ENCODE measurements at places on chromosomes 4 and X. TPM values are rescaled to one million over a fixed set of nuclear protein-coding genes. Genes with fewer than 3 reads are reported as not detected.

AMBN gene
- not detected for total RNA-seq

DNA sequence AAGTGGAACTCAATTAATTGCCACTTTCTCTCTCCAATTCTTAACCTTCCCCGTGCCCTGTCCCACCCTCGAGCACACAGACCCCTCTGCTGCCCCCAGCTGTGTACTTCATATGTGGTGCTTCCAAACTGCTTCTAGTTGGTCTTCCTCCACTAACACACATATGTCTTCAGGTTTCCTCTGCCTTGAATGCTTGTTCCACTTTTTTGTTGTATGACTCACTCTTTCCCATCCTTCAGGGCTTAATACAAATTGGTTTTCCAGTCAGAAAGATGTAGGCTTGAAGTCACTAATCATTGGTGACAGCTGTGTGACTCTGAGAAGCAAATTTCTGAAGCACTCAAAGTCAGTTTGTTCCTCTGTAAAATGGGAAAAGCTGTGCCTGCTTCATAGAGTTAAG, 30.6 kb downstream of the TRIM2 start:
- DNase-seq, result no peak
- H3K36me3 ChIP-seq, result no peaks in the 10 kb centered on the region
- H3K4me3 ChIP-seq, result no peak overlapping the region
- H3K27ac ChIP-seq, result no peak overlapping the region
- H3K4me1 ChIP-seq, result peaks cover 19% of the 10 kb centered on the region
- H3K27me3 ChIP-seq, result peaks cover 11% of the 10 kb centered on the region

GPRIN3 gene
- total RNA-seq, result 19.9 TPM

- no peaks in the 10 kb centered on the region for H3K36me3 ChIP-seq
- H3K4me1 ChIP-seq, result no peaks in the 10 kb centered on the region
- no peak overlapping the region for H3K4me3 ChIP-seq
- no peak for DNase-seq
Measured at GRCh38 chrX:16082470-16083085, 40.8 kb upstream of the GRPR start.

MSX1 gene
- not detected for total RNA-seq

NKRF gene
- 15.9 TPM for total RNA-seq

- DNase-seq, result no peak
- no peak overlapping the region for H3K4me3 ChIP-seq
- H3K36me3 ChIP-seq, result no peaks in the 10 kb centered on the region
Measured at GRCh38 chr4:182582245-182582644, 334.9 kb downstream of the DCTD start.

DNA sequence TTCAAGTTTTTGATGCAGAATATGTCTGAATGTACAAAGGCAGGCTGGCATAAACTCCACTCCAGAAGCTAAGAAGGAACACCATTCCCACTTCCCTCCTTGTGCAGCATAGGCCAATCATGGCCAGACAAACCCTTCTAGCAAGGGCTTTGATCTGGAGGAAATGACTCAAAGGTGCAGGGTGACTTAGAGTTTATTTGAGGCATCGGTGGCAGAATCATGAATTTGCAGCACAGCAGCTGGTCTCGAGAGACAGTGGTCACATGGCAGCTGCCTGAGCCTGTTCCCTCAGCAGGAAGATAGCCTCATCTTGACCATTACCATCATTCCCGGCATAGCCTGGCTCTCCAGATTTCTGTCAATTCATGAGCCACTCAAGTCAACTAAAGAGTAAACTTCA, 154.5 kb downstream of the ATP10D start:
- H3K4me3 ChIP-seq, result no peak overlapping the region
- H3K4me1 ChIP-seq, result no peaks in the 10 kb centered on the region
- peaks cover 2% of the 10 kb centered on the region for H3K36me3 ChIP-seq
- DNase-seq, result no peak

DNA sequence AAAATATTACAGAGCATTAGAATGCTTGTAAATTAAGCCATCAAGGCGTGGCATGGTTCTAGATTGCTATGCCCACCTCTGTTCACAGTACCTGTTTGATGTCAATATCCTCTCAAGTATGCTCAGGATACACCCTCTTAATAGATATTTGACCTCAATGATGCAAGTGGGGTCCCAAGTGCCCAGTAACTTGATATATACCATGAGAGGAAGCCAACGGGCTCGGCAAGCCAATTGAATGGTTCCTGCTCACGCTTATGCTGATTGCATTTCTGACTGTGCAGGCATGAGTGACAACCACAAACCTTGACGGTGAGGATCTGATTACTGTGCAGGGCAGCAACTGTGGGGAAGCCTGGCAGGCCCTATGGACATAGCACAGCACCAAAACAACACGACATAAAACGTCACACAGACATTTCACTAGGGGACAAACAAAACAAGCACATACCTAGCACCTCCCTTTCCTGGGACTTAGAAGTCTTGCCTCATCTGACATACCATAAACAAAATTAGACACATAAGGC, 179.1 kb upstream of the ETNPPL start:
- H3K27ac ChIP-seq, result no peak overlapping the region
- H3K4me1 ChIP-seq, result no peaks in the 10 kb centered on the region
- no peaks in the 10 kb centered on the region for H3K27me3 ChIP-seq
- no peaks in the 10 kb centered on the region for H3K36me3 ChIP-seq

DNA sequence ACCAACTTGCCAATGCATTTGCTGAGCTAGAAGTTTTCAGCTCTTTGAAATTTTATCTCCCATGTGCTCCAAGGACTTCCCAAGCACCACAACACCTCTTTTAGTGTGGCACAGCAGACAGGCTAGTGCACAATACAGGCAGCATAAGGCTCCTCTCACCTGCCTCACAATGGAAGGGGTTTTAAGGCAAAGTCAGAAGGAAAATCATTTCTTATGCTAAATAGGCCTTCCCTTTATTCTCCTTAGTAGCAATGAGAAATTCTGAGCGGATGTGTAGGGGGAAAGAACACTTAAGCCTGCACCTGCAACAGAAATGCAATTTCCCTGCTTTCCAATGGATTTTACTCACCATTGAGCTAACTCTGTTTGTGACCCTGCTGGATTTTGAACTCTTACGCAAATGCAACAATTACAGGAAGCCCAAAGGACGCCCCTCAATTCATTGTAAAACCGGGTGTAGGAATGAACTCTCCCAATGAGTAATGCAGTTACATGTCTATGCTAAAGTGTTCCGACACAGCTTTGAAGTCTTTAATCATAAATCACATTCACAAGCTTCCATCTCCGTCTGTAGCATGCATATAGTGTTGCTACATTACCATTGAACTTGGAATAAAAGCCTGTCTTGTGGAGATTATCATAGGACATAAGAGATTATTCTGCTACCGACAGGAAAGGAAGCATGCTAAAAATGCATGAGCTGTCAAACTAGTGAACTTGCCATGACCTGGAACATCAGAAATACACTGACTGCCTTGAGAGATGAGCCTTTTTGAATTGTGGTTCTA, 1084.9 kb downstream of the RPA4 start:
- no peaks in the 10 kb centered on the region for H3K36me3 ChIP-seq
- H3K4me1 ChIP-seq, result no peaks in the 10 kb centered on the region
- no peak overlapping the region for H3K27ac ChIP-seq
- DNase-seq, result no peak

CENPVL1 gene
- total RNA-seq, result not detected

- no peaks in the 10 kb centered on the region for H3K27me3 ChIP-seq
- DNase-seq, result no peak
- H3K36me3 ChIP-seq, result no peaks in the 10 kb centered on the region
- no peak overlapping the region for H3K4me3 ChIP-seq
- no peaks in the 10 kb centered on the region for H3K4me1 ChIP-seq
- H3K27ac ChIP-seq, result no peak overlapping the region
Measured at GRCh38 chr4:24335616-24336015, 248.7 kb downstream of the DHX15 start.

GRCh38 chr4:79022529-79022928, 83.3 kb upstream of the PAQR3 start:
- no peak for DNase-seq
- no peaks in the 10 kb centered on the region for H3K36me3 ChIP-seq
- H3K4me1 ChIP-seq, result no peaks in the 10 kb centered on the region
- no peak overlapping the region for H3K4me3 ChIP-seq
- no peak overlapping the region for H3K27ac ChIP-seq

- DNase-seq, result no peak
- no peaks in the 10 kb centered on the region for H3K36me3 ChIP-seq
- no peak overlapping the region for H3K4me3 ChIP-seq
- H3K4me1 ChIP-seq, result no peaks in the 10 kb centered on the region
Measured at GRCh38 chrX:54213603-54214002, 30.5 kb upstream of the FAM120C start.

GRCh38 chr4:120198411-120198810, 131.8 kb upstream of the MAD2L1 start:
- no peaks in the 10 kb centered on the region for H3K27me3 ChIP-seq
- DNase-seq, result no peak
- H3K36me3 ChIP-seq, result no peaks in the 10 kb centered on the region
- H3K27ac ChIP-seq, result no peak overlapping the region
- no peaks in the 10 kb centered on the region for H3K4me1 ChIP-seq

GRCh38 chr4:36363024-36363423, 81.6 kb downstream of the DTHD1 start:
- H3K4me3 ChIP-seq, result no peak overlapping the region
- DNase-seq, result no peak
- H3K27ac ChIP-seq, result no peak overlapping the region
- no peaks in the 10 kb centered on the region for H3K4me1 ChIP-seq
- no peaks in the 10 kb centered on the region for H3K36me3 ChIP-seq

RADX gene
- total RNA-seq, result 9.2 TPM

GRCh38 chr4:8081621-8082516, 76.7 kb downstream of the ABLIM2 start:
- no peaks in the 10 kb centered on the region for H3K36me3 ChIP-seq
- no peaks in the 10 kb centered on the region for H3K27me3 ChIP-seq
- H3K4me3 ChIP-seq, result no peak overlapping the region
- H3K4me1 ChIP-seq, result no peaks in the 10 kb centered on the region
- DNase-seq, result no peak

DNA sequence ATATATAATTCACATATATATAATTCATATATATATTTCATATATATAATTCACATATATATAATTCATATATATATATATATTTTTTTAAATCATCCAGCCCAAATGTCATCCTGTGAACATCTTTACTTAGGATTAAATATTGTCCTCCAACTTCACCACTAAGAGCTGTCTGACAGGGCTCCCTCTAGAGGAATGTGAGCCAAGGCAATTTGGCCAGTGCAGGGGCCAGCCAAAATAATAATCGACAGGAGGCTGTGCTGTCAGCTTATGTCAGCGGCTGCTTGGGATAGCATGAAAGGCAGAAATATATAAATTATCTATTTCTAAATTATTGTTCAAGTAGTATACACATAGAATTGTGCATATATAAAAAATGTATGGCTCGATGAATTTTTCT, 29.5 kb downstream of the EGFL6 start:
- DNase-seq, result no peak
- H3K27me3 ChIP-seq, result peaks cover 43% of the 10 kb centered on the region
- H3K27ac ChIP-seq, result no peak overlapping the region
- no peaks in the 10 kb centered on the region for H3K36me3 ChIP-seq
- no peaks in the 10 kb centered on the region for H3K4me1 ChIP-seq

GRCh38 chr4:39469429-39470077, 10.7 kb downstream of the LIAS start:
- peaks cover 19% of the 10 kb centered on the region for H3K4me1 ChIP-seq
- H3K4me3 ChIP-seq, result no peak overlapping the region
- peak overlapping the region; percentile 24 for H3K27ac ChIP-seq
- DNase-seq, result no peak
- peaks cover 10% of the 10 kb centered on the region for H3K36me3 ChIP-seq

COX7B2 gene
- total RNA-seq, result not detected

DMRTC1B gene
- total RNA-seq, result 0.38 TPM

- no peak overlapping the region for H3K4me3 ChIP-seq
- no peaks in the 10 kb centered on the region for H3K4me1 ChIP-seq
- no peak overlapping the region for H3K27ac ChIP-seq
Measured at GRCh38 chrX:23403849-23404248, 69.2 kb downstream of the PTCHD1 start.

- H3K27ac ChIP-seq, result no peak overlapping the region
- peaks cover 4% of the 10 kb centered on the region for H3K36me3 ChIP-seq
- H3K27me3 ChIP-seq, result peaks cover 25% of the 10 kb centered on the region
- H3K4me3 ChIP-seq, result peak overlapping the region; percentile 95
- DNase-seq, result no peak
Measured at GRCh38 chr4:147733716-147734344, 1.9 kb downstream of the ARHGAP10 start.

MUC7 gene
- total RNA-seq, result not detected

SPANXB1 gene
- total RNA-seq, result not detected

DNA sequence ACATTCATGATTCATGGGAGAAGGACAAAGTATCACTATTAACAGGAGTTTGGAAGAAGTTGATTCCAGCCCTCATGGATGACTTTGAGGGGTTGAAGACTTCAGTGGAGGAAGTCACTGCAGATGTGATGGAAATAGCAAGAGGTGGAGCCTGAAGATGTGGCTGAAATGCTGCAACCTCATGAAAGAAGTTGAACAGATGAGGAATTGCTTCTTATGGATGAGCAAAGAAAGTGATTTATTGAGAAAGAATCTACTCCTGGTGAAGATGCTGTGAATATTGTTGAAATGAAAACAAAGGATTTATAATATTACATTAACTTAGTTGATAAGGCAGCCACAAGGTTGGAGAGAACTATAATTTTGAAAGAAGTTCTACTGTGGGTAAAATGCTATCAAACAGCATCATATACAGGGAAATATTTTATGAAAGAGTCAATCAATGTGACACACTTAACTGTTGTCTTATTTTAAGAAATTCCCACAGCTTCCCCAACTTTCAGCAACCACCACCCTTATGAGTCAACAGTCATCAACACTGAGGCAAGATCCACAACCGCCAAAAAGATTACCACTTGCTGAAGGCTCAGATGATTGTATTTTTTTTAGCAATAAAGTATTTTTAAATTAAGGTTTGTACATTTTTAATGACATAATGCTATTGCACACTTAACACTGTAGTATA, 302.6 kb downstream of the CBLL2 start:
- no peaks in the 10 kb centered on the region for H3K36me3 ChIP-seq
- DNase-seq, result no peak
- no peaks in the 10 kb centered on the region for H3K27me3 ChIP-seq
- no peaks in the 10 kb centered on the region for H3K4me1 ChIP-seq

DNA sequence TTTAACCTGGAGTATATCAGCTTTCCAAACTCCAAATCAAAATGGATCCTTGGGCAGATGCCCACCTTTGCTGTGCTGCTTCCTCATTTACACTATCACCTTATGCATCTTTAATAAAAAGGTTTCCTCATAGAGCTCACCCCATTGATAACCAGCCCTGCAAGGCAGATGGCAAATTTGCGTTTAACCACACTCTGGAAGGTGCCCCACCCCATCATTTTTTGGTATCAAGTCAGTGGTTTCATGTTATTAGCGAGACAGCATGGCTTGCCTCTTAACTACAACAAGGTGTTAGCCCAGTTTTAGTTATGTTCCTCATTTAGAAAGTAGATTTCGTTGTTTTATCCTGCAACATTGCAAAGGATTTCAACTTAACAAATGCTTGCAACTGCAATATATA, 214.0 kb upstream of the WDFY3 start:
- H3K27me3 ChIP-seq, result no peaks in the 10 kb centered on the region
- H3K27ac ChIP-seq, result no peak overlapping the region
- H3K4me3 ChIP-seq, result no peak overlapping the region

GRCh38 chr4:78613522-78614321, 62.2 kb downstream of the ANXA3 start:
- no peaks in the 10 kb centered on the region for H3K27me3 ChIP-seq
- peaks cover 54% of the 10 kb centered on the region for H3K4me1 ChIP-seq
- no peak for DNase-seq

- peaks cover 13% of the 10 kb centered on the region for H3K36me3 ChIP-seq
- no peak for DNase-seq
- H3K27me3 ChIP-seq, result no peaks in the 10 kb centered on the region
- peaks cover 57% of the 10 kb centered on the region for H3K4me1 ChIP-seq
- H3K27ac ChIP-seq, result peak overlapping the region; percentile 14
Measured at GRCh38 chr4:98501383-98501782, 157.0 kb downstream of the TSPAN5 start.

TLR1 gene
- 1.9 TPM for total RNA-seq

GRCh38 chr4:57100979-57101651, 9.1 kb downstream of the IGFBP7 start:
- no peaks in the 10 kb centered on the region for H3K4me1 ChIP-seq
- H3K4me3 ChIP-seq, result no peak overlapping the region
- peaks cover 6% of the 10 kb centered on the region for H3K27me3 ChIP-seq

All from activated T-cell treated with anti-CD3 and anti-CD28 coated beads, Interleukin-2, amount 50 U/mL, for 72 hours (primary cell).